CD8-positive, alpha-beta memory T cell (primary cell): ENCODE measurements at places on chromosomes 7 and 10. TPM values are rescaled to one million over a fixed set of nuclear protein-coding genes. Genes with fewer than 3 reads are reported as not detected.
A peak's percentile ranks its signal among the peaks of the same experiment; 100 is the strongest.

GRCh38 chr10:48556713-48557112, 48.2 kb downstream of the ARHGAP22 start:
- DNase-seq, result no peak
- H3K4me1 ChIP-seq, result no peaks in the 10 kb centered on the region
- H3K27me3 ChIP-seq, result no peaks in the 10 kb centered on the region
- H3K27ac ChIP-seq, result no peak overlapping the region
- no peaks in the 10 kb centered on the region for H3K36me3 ChIP-seq

DNA sequence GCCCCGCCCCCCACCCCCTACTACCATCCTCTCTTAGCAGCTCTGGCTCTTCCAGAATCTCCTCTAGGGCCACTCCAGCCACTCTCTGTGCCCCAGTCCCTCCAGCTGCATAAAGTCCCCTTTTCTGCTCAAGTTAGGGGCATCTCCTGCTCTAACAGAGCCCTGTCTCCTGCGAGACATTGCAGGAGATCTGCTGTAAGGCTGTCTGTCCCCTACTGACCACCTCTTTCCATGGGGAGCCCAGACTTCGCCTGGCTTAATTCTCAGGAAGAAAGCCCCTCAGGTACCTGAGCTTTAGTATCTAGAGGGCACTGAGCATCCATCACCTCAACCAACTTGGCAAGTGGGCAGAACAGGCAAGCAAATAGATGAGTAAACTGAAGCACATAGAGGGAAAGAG, 200.7 kb upstream of the ZMIZ1 start:
- H3K4me3 ChIP-seq, result no peak overlapping the region
- H3K27me3 ChIP-seq, result no peaks in the 10 kb centered on the region
- no peaks in the 10 kb centered on the region for H3K36me3 ChIP-seq
- no peak for DNase-seq
- H3K4me1 ChIP-seq, result no peaks in the 10 kb centered on the region

NKX1-2 gene
- not detected for total RNA-seq

GIMAP7 gene
- total RNA-seq, result 47.3 TPM

DNA sequence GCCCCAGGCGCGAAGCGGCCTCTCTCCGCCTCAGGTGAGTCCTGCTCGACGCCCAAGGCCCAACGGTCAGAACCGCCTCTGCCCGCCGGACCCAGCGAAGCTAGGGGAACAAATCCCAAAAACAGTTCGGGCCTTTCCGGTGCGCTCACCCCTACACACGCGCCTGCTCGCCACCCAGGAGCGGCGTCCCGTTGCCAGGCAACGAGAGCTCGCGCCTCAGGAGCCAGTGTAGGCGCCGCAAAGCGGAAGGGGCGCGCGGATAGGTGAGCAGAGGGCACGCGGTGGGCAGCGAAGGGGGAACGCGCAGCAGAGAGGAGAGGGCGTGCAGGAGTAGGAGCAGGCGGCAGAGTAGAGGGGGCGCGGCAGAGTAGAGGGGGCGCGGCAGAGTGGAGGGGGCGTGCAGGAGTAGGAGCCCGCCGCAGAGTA, at the start of the genes DYDC1 and DYDC2:
Gene DYDC1 (minus strand): TSS at position 193 of the 426 bp plus-strand sequence. CDS start 4,154 bp downstream, outside the sequence.
Gene DYDC2 (plus strand): TSS at position 219 of the 426 bp plus-strand sequence. CDS start 5,663 bp downstream, outside the sequence.
- H3K36me3 ChIP-seq, result no peaks in the 10 kb centered on the region
- H3K27ac ChIP-seq, result no peak within 1 kb of the TSS
- no peaks in the 10 kb centered on the region for H3K27me3 ChIP-seq
- H3K4me1 ChIP-seq, result no peaks in the 10 kb centered on the region

DNA sequence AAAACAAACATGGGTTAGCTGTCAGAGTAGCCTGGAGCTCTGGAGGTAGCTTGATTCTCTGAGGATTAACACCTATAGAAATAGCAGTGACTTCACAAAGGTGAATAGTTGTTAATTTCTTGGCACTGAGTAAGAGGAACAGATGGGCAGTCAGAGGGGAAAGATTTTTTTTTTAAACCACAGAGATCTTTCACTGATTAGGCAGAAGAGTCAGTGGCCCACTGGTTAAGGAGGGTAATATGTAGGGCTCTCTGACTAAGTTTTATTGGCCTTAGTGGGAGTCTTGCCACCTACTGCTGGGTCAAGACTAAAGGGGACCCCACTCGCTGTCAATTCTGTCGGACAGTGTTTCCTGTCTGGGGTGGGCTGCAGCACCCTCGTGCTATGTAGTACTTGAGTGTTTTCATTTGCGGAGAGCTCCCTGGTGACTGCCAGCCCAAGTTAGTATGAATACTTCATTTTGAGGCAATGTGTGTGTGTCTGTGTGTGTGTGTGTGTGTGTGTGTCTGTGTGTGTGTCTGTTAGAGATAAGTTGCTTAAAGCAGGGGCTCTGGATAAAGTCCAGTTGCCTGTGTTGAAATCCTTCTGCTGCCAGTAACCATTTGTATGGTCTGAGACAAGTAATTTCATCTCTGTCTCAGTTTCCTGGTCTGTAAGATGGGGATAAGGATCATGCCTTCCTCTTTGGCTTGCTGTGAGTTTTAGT, 145.2 kb downstream of the ARID5B start:
- H3K4me1 ChIP-seq, result peaks cover 82% of the 10 kb centered on the region
- no peaks in the 10 kb centered on the region for H3K27me3 ChIP-seq
- H3K27ac ChIP-seq, result no peak overlapping the region
- no peak for DNase-seq

- no peaks in the 10 kb centered on the region for H3K27me3 ChIP-seq
- no peaks in the 10 kb centered on the region for H3K36me3 ChIP-seq
- H3K4me1 ChIP-seq, result no peaks in the 10 kb centered on the region
- no peak overlapping the region for H3K27ac ChIP-seq
Measured at GRCh38 chr7:106367018-106367420, 82.2 kb upstream of the NAMPT start.

- DNase-seq, result no peak
- H3K27ac ChIP-seq, result no peak overlapping the region
- no peak overlapping the region for H3K4me3 ChIP-seq
Measured at GRCh38 chr10:92729886-92730285, 40.1 kb downstream of the HHEX start.

DNA sequence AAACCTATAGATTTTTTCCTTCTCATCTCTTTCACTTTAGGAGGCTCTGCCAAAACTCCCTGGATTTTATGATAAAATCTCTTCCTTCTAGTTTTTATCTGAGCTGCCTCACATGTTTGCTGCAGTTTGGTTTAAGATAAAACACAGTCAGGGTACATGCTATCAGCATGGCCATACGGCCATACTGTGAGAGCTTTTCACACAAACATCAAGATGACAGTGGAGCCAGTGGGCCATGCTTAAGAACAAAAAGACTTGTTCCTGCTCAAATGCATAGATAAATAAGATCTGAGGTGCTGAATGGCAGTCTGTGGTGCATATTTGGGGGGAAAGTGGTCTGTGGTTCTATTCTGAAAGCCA, 91.0 kb downstream of the ELMO1 start:
- no peak overlapping the region for H3K4me3 ChIP-seq
- H3K4me1 ChIP-seq, result peaks cover 42% of the 10 kb centered on the region
- H3K27ac ChIP-seq, result no peak overlapping the region

GRCh38 chr10:16439295-16439694, 2.5 kb downstream of the PTER start:
- no peak overlapping the region for H3K27ac ChIP-seq
- no peak overlapping the region for H3K4me3 ChIP-seq
- no peaks in the 10 kb centered on the region for H3K27me3 ChIP-seq

DNA sequence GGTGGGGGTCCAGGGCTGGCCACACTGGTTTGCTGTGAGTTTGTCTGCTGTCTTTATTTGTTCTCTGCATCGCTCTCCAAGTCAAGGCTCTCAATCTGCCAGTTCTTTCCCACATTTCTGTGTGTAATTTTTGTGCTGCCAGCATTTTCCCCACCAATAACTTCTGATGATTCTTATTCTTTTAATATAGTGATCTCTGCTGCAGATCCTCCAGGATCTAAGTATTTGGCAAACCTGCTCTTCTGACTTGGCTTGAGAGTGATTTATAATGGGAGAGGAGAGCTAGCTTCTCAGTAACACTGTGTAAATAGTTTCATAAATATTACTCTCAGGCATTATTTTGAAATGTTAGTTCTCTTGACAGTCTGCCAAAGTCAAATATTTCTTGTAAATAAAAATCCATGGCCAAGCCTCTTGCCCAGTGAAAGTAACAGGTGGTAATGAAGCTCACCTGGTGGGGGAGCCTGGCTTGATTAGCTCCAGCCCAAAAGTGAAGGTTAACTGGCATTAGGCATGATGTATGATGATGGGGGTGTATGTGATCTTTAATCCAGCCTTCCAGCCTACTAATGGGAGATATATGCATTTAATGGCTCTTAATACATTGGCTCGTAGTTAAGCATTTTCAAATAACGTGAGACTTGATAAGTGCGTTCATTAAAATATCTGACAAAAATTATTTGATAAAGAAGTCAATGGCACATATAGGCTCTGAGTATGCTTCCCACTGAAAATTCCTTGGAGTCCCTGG, 1055.9 kb downstream of the KCNMA1 start:
- no peak overlapping the region for H3K27ac ChIP-seq
- H3K27me3 ChIP-seq, result no peaks in the 10 kb centered on the region
- no peak overlapping the region for H3K4me3 ChIP-seq
- no peaks in the 10 kb centered on the region for H3K36me3 ChIP-seq

DNA sequence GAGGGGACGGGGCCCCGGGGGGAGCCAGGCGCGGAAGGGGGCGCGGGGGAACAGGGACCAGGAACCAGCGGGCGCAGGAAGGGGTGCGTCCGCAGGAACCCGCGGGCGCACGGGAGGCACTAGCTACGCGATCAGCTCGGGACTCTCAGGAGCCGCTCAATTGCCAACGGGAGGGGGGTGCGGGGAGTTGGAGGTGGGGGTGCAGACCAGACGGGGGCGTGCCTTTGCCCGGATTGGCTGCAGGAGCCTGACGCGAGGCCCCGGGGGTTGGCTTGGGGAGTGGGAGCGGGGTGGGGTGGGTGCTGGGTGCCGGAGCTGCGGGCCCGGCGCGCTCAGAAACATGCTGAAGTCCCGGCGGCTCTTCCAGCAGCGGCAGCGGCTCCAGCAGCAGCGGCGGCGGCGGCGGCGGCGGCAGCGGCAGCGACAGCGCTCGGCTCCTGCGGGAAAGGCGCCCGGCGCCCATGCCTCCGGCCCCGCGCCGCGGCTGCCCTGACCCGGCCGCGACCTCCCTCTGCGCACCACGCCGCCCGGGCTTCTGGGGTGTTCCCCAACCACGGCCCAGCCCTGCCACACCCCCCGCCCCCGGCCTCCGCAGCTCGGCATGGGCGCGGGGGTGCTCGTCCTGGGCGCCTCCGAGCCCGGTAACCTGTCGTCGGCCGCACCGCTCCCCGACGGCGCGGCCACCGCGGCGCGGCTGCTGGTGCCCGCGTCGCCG, at the start of gene ADRB1:
Gene ADRB1 (plus strand): TSS at position 335 of the 715 bp plus-strand sequence. CDS start 267 bp downstream, at position 602.
- peaks cover 6% of the 10 kb centered on the region for H3K4me1 ChIP-seq
- no peak within 1 kb of the TSS for H3K4me3 ChIP-seq
- H3K27ac ChIP-seq, result no peak within 1 kb of the TSS
- H3K36me3 ChIP-seq, result no peaks in the 10 kb centered on the region
- DNase-seq, result peak; percentile 18

GRCh38 chr7:101165958-101166647, 734 bp upstream of the VGF start:
- H3K36me3 ChIP-seq, result no peaks in the 10 kb centered on the region
- H3K4me1 ChIP-seq, result peaks cover 49% of the 10 kb centered on the region
- H3K27ac ChIP-seq, result no peak overlapping the region
- H3K4me3 ChIP-seq, result peak overlapping the region; percentile 50
- peaks cover 76% of the 10 kb centered on the region for H3K27me3 ChIP-seq

CYP3A5 gene
- not detected for total RNA-seq

PRRT4 gene
- 0.35 TPM for total RNA-seq

DNA sequence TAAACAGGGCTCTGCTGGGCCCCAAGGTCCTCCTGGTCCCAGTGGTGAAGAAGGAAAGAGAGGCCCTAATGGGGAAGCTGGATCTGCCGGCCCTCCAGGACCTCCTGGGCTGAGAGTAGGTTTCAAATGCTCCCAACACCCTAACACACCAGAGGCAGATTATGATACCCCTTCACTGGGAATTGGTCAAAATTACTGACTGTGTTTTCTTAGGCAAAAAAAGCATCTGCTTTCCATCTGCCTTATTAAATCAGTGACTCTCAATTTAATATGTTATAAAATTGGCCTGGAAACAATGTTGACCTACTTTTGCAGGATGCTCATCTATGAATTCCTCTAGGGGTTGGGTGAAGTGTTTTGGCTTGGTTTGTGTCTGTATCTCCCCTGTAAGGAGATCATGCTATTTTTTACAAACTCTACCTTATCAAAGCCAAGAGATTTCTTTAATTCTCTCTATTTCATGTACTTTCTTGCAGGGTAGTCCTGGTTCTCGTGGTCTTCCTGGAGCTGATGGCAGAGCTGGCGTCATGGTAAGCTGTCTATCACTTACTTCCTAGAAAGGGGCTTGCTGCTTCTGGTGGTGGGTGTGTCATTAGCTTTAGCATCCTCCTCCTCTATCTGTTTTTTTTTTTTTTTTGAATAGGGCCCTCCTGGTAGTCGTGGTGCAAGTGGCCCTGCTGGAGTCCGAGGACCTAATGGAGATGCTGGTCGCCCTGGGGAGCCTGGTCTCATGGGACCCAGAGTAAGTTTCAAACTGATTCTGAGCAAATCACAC, 15.9 kb downstream of the COL1A2 start:
- no peaks in the 10 kb centered on the region for H3K4me1 ChIP-seq
- no peaks in the 10 kb centered on the region for H3K36me3 ChIP-seq
- no peak for DNase-seq
- H3K27me3 ChIP-seq, result no peaks in the 10 kb centered on the region
- no peak overlapping the region for H3K27ac ChIP-seq

DNA sequence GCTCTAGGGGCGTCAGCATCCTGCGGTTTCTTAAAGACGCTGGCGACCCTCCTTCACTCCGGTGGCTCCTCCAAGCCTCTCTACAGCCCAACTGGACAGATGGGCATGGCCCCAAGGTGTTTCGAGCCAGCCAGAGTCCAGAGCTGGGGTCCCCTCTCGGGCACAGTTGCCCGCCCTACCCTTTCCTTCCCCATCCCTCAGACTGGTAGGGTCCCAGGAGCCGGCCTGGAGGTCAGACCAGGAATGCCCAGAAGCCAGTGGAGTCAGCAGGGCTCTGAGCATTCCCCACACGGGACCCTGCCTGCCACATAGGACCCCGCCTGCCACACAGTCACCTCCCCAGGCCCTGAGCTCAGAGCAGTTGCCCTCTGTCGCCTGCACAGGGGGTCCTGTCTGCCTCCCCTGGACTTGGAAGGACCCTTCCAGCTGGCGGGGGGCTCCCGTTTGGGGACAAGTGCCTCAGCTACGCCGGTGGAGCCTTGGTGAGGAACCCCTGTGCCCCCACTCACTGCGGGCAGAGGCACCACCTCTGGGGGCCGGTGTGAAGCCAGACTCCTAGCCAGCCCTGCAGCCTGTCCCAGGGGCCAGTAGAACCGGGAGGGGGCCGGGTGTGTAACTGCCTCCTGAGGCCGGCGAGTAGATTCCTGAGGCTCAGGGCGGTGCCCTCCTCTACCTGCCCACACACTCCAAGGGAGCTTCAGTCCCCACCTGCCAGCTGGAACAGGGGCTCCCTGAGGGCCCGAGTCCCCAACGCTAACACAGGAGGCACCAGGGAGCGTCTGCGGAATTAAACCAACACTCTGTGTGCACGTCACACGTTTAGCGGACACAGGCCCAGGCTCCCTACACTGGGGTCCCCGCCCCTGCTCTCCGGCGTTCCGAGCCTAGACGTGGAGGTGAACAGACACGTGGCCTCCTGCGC, 19.4 kb upstream of the PDGFA start:
- no peaks in the 10 kb centered on the region for H3K27me3 ChIP-seq
- no peak for DNase-seq
- H3K27ac ChIP-seq, result no peak overlapping the region
- H3K4me3 ChIP-seq, result no peak overlapping the region
- no peaks in the 10 kb centered on the region for H3K36me3 ChIP-seq
- no peaks in the 10 kb centered on the region for H3K4me1 ChIP-seq

GRCh38 chr10:24349379-24350001, 140.6 kb downstream of the KIAA1217 start:
- no peaks in the 10 kb centered on the region for H3K36me3 ChIP-seq
- no peaks in the 10 kb centered on the region for H3K27me3 ChIP-seq
- no peak overlapping the region for H3K4me3 ChIP-seq
- no peak for DNase-seq
- H3K27ac ChIP-seq, result no peak overlapping the region

- H3K36me3 ChIP-seq, result no peaks in the 10 kb centered on the region
- no peak overlapping the region for H3K27ac ChIP-seq
- H3K27me3 ChIP-seq, result no peaks in the 10 kb centered on the region
- H3K4me1 ChIP-seq, result no peaks in the 10 kb centered on the region
Measured at GRCh38 chr7:138491612-138492386, 31.7 kb downstream of the TRIM24 start.
